ENCODE measurements at places on chromosomes 7 and 10.

DNA sequence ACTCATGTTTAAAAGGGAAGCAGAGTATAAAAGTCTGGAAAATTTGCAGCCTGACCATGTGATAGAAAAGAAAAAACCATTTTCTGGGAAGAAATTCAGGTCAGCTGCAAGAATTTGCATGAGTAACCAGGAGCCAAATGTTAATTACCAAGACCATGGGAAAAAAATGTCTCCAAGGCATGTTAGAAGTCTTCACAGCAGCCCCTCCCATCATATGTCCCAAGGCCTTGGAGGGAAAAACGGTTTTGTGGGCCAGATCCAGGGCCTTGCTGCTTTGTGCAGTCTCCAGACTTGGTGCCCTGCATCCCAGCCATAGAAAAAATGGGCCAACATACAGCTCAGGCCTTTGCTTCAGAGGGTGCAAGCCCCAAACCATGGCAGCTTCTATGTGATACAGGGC is 1019.6 kb upstream of the SORCS1 start:
- DNase-seq = peak; percentile 20

- peak; percentile 63 for DNase-seq
These were observed 1.0 kb downstream of the URGCP start for GRCh38 chr7:43905209-43905946.

DNA sequence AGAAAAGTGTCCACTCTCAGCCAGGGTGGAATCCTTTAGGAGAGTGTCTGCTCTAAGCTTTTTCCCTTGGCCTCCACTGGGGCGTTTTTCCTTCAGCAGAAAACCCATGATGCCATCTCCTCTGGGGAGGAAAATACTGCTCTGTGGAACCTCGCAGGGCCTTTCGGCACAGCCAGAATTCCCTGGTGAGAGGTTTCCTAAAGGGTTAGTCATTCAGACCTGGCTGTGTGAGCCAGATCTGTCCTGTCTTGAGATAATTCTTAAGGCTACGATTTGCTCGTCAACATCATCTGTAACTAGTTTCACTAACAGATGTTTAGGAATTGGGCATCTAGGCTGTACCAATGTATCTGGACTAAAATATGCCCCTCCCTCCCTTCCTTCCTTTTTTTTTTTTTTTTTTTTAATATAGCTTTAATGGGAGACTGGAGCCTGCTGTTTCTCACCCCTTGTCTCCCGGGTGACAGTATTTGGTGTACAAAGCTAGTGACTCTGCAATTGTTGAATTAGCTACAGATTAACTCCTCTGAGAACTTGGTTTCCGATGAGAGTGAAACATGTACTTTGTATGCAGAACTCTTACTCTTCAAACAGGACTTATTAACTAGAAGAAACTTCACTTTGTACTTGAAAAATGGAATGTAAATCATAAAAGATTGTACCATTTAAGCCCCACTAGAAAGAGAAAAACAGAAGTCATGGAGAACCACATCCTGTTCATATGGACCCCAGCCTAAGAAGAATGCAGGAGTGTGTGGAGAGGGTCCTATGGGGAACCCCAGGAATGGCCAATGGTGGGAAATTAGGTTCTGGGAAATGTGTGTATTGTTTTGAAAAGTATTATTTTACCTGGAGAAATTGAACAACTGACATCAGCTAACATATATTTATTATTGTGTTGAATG is 230.9 kb downstream of the CAMK1D start:
- peak; percentile 47 for DNase-seq

DNA sequence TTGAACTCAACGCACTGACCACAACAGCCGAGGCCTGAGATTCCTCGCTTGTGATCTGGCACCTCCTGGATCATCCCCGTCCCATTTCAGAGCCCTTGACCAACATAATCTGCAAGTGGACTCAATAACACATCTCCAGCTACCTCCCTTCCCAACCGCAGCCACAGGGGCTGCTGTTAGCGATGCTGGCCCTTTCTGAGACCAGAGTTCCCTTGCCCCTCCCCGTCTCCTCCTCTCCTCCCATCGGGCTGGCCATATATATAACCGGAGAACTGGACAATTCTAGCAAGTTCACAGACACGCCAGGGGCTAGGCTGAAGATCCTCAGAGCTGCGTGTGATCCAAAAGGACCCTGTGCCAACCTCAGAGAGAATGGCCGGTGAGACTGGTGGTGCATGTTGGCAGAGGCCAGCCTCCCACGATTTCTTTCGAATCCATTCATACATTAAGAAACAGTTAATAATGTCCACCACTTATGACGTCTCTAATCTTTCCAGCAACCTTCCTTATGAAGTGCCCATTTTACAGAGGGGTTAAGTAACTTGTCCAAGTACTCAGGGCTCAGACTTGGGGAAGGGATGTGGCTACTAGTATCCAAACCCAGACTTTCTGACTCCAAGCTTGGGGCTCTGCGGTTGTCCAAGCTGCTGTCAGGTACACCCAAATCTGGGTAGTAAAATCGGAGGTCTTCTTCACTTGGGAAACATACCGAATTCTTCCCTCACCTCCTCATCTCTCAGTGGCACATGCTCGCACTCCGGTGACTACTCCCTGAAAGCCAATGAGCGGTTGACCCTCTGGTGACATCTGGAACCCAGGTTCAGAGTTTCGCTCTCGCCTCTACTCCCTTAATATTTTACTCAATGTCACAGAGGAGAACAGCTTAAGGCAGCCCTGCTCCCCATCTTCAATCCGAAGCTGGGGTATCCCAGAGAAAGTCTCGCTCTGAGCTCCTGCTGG is 11.2 kb upstream of the FEZF1 start:
- no peak for DNase-seq

- DNase-seq = no peak
These were observed 120.3 kb upstream of the GLCCI1 start for GRCh38 chr7:7848246-7848645.

DNA sequence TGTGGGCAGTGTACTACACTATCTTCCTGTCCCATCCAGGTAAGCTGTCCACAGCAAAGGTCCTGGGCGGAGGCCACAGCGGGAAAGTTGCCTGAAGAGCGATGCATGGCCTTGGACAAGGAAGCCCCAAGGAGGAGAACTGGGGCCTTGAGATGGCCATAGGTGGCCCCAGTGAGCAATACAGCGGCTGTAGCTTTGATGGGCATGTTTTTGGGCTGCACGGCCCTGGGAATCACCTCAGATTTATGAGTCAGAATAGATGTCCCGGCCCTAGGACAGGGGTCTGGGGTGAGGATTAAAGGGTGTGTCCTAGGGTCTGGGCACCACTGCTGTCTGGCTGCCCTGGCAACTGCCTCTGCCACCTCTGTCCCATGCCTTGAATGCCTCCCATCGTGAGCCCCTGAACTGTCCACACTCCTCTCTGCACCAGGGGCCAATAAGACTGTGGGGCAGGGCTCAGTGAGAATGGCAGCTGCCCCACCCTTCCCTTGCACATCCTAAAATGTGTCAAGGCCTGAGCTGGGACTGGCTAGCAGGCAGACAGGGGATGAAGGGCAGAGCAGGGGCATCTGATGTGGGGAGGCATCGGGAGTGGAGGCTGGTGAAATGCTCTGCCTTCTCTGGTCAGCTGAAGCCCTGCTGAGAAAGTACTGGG is 9.4 kb upstream of the IRF5 start:
- DNase-seq = no peak

DNA sequence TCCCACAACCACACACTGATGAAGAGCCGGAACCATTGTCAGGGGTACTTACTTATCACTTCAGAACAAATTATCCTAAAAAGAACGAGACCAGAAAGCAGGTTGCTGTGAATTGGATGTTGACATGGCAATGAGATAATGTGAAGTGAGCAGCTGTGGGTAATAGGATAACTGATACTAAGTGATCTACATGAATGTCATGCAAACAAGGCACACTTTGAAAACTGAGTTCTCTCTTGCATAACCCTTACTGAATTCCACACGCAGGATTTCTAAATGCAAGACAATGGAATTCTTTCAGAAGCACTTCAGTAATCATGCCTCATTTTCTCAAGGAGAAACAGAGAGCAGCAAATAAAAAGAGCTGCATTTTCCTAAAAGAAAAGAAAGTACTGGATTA is 242.5 kb upstream of the TMEM229A start:
- DNase-seq = no peak

DNA sequence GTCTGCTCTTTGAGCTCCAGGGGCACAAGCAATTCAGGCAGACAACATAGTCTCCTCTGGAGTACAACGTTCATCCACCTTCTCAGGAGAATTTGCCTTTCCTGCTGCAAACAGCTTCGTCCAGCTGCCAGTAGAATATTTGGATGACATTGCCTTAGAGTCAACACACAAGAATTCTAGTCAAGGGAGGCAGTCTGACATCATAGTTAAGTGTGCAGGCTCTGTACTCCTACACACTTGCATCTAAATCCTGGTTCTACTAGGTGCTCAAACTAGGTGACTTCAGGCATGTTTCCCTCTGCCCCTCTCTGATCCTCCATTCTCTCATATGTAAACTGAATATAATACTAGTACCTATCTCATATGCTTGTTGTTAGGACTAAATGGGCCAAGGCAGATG is 314.8 kb downstream of the HPSE2 start:
- DNase-seq = peak; percentile 10

GRCh38 chr10:99740260-99740659 is 8.2 kb downstream of the CUTC start:
- no peak for DNase-seq

DNA sequence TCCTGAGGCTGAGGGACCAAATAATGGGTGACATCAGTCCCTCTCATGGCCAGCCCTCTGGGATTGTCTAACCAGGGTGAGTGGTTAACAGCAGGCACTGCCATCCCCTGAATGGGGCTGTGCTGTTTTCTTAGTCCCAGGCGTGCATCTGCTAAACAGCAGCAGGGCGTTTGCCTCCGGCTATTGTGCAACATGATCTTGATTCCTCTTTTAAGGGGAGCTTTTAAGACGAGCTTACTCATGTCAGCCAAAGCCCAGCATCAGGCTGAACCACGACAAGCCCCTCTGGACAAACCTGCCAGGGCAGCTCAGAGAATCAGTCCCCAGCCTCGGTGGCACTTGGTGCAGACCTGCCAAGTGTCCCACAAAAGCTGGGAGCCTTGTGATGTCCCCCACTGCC is 16.2 kb upstream of the IGFBP3 start:
- DNase-seq = peak; percentile 39

DNA sequence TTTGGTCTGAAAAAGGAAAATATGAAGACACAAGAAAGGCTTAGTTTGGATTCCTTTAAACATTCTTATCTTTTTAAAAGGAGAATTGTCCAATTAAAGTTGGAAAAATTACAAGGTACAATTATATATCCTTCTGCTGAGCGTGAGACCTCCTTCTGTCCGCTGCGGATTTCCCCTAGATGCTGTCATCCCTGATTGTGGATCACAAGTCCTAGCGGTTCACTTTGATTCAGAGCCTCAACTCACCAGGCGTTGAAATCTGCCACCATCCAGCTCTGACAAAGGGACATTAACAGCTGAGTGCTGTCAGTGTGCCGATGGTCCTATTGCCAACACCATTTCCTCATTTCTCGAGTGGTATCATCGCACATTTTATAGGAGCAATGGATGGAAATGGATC is 73.1 kb upstream of the PTER start:
- no peak for DNase-seq

- no peak for DNase-seq
These were observed 211.3 kb upstream of the BMPER start for GRCh38 chr7:33694006-33694405.

DNA sequence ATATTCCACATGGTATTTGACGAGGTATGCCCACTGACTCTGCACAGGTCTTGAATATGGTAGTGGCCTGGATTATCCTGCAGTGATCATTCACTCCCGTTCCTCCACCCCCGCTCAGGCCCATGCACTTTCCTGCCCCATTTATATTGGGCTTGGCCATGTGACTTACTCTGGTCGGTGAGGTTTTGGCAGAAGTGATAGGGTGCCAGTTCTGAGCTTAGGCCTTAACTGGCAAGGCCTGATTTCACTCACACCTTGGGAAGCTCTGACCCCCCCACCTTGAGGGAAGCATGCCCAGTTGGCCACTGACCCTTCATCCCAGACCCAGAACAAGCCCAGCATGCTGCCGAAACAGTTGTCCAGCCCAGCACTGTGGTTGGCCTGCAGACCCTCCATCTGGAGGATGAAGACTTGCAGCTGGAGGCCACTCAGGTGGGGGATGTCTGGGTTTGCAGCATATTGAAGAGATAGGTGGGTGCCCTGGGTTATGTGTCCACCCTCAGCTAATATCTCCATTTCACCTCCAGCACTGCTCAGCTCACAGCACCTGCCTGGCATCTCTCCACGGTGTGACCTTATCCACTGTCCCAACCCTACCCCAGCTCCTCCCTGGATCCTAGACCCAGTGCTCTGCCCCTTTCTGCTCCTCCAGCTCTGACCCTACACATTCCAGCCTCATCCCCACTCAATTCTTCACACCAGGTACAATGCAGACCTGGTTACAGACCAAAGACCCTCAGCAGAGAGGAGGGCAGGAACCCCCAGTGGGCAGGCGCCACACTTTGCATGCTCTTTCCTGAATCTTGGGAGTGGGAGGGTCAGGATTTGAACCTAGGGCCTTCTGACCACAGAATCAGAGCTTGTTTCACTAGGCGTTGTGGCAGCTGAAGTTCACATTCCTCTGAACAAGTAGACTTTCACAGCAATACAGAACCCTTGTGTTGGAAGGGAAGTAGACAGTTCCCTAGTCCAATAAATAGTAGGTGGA is 138.1 kb upstream of the CHST15 start:
- DNase-seq = no peak

DNA sequence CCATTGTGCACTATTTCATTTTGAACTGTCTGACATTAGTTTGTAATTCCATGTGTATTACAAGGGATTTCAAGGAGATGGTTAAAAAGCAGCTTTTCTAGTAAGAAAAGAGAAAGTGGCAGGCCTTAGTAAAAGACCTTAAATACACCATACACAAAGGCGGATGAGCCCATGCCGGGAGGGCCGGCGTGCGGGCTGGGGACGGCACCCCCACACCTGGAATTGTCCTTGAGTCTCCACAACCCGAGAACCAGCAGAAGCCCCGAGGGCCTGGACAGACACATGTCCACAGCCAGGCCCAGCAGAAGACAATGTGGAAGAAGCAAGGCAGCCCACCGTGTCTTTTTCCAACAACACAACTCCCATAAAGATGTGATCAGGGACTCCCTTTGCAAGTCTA is 123.7 kb upstream of the TCERG1L start:
- DNase-seq = no peak

GRCh38 chr10:122232769-122233168 is 38.3 kb upstream of the BTBD16 start:
- no peak for DNase-seq

DNA sequence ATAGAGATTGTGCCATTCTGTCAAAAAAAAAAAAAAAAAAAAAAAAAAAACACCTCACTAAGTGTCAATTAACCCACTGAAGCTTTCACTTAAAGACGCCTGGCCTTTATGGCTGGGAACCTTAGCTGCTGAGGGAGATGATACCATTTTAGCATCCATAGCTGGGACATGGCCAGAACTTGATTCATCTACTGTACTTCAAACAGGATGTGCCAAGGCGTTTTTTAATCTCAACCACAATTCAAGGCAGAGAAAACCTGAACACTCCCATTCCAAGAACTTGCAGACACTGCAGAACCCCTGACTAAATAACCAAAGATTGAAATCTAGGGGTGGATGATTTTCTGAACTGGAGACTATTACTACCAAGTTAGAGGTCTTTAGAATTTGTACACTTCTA is 996.6 kb downstream of the SORCS1 start:
- DNase-seq = no peak

Data from GM23248 (cell line).